Stimulated activated CD8-positive, alpha-beta memory T cell treated with anti-CD3 and anti-CD28 coated beads, Interleukin-4, amount 100 ng/mL, for 1 hour (primary cell): ENCODE measurements at places on chromosomes 13 and 19.

DNA sequence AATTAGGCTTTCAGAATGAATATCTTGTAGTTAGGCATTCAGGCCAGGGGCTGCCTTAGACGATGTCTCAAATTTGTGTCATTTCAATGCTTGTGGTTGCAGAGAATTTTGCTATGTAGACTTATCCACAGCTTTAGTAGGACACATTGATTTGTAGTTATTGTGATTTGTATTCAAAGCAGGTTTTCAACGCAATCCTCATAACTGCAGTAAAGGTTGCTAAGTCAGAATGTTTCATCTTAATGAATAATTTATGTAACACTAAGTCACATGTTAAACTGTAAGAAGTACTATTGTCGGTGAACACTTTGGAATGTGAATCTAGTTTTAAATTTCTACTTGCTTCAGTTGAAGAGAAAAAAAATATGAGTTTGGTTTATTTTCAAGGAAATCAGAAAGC lies 1117.2 kb upstream of the SPRY2 start:
- no peak for DNase-seq

DNA sequence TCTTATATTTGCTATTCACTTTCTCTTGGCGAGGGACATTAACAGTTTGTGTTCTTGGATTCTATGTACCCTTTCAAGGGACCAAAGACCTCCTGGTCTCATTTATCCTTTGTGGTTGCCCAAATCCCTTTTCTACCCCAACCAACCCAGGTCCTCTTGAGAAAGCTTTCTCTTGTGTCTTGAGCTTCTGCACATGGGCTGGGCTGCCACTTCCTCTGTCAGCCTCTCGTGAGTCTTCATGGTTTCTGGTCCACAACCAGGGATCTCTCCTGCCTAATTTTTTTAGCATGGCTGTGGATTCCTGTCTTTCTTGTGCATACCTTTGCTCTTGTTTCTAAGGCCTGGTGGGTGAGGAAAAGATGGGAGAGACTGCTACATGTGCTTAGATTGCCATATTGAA lies 14.9 kb downstream of the TIMM13 start:
- DNase-seq = no peak

- no peak for DNase-seq
Observed at GRCh38 chr19:51724543-51724942, 752 bp upstream of the HAS1 start.

GRCh38 chr13:22189176-22190048 lies 518.5 kb downstream of the FGF9 start:
- no peak for DNase-seq

DNA sequence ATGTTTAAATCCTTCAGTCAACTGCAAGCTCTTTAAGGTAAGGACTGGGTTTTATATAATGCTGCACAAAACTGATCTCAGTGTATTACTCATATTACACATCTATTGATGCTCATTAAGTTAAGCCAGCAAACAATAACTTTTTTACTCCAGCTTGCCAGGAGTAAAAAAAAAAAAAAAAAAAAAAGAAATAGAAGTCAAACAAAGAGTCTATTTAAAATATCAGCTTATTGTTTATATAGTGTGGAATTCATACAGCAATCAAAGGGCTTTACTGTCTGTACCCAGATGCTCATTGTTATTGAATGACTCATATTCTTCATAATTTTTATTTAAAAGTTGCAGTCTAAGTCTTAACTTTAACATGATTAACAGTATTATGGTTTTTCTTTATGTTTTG lies 21.8 kb upstream of the KBTBD7 start:
- DNase-seq = no peak

GRCh38 chr13:52165411-52165810 lies 6.0 kb upstream of the NEK3 start:
- no peak for DNase-seq

- DNase-seq = no peak
Observed at GRCh38 chr13:87680298-87680697, 9.1 kb downstream of the SLITRK5 start.

DNA sequence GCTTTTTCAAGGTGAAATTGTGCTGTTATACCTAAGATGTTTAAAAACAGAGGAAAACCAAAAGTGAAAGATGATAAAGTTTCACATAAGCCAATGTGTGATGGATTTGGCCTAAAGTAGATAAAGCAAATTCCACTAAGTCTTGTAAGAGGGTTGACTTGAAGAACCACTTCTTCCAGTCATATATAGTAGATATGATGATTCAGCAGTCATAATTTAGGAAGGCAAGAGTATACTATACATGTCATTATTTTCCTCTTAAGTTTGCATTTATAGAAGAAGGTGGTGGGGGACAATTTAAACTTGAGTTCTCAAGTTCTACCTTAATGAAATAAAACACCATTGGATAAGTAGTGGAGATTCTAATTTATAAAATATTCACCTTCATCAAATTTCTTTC lies 37.3 kb downstream of the PHF11 start:
- no peak for DNase-seq

DNA sequence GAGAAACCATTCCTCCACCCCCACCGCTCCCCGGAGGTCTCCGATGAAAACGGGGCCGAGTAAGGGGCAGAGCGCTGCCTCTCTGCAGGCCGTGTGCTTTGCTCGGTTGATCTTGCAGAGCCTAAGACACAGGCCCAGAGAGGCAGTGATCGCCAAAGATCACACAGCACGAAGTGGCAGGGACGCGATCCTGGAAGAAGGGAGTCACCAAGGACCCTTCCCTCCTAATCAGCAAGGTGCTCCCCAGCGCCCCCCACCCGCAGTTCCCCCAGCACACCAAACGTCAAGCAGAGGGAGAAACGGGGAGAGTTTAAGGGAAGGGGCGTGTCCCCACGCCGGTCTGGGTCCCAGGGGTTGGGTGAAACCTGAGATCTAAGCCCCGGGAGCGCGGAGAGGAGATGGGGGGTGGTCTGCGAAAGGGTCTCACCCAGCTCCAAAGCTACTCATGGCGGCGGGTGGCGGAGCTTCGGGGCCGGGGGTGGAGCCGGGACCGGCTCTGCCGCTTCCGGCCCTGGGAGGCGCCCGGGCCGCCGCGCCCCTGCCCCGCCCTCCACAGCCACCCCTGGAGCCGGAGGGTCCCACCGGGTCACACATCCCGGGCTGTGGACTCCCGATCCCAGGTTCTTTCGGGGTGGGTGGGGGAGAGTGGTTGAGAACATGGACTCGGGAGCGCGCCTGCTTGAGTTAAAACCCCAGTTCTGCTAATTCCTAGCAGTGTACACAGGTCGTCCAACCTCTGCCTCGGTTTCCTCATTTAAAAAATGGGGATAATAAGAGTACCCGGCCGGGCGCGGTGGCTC lies at the start of gene EML2:
TSS of gene EML2 (minus strand) at position 468 of the 800 bp plus-strand sequence. CDS start at position 447, 21 bp downstream.
- peak; percentile 36 for DNase-seq

GRCh38 chr13:109152311-109152820 lies 523.0 kb downstream of the MYO16 start:
- no peak for DNase-seq

- DNase-seq = no peak
Observed at GRCh38 chr13:80475718-80476117, 134.8 kb upstream of the SPRY2 start.

DNA sequence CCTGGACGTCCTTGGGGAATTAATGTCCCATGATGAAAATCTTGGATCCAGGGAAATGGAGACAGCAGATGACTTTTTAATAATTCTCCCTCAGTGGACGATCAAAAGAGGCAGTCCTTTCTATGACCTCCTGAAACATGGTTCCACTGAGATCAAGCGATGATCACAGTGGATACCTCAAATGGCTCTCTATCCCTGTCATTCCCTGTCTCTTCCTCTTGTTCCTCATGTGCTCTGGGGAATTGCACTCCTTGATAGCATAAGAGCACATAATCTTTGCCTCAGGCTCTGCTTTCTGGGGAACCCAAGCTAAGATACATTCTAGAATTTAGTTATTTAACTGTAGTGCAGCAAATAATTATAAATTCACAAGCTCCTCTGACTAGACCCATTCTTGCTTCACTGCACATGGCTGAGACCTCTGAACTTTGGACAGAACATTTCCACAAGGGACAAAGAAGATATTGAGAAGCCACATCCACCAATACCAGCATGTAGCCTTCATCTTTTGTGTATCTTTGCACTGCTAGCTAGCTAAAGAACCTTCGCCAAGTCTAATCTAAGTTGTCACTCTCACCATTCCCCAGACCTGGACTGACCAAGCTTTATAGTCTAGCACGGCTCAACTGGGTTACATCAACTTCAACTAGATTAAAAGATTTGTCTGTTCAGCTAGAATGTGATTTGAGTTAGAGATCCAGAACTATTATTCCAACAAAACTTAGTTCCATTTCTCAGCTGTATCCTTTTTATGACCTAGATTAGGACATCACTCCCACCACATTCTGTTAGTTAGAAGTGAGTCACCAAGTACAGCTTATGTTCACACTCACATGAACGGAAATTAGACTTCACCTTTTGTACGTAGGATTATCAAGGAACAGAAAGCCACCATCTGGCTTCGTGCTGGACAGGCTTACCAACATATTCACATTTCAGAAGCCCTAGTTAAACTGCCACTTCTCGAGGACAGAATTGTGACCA lies 142.7 kb downstream of the SUCLA2 start:
- DNase-seq = no peak

DNA sequence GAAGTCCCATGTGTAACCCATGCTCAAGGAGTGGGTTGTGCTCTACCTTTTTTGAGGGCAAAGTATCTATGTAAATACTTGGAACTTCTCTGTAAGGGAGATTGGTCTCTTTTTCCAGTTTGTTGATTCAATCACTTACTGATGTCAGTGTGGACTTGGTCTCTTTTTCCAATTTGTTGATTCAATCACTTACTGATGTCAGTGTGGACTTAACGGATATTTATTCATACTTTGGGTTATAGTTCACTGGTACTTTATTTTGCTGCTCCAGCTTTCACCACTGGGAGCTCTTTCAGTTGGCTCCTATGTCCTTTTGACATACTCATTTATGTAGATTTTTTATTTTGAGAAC lies 36.4 kb downstream of the COG3 start:
- DNase-seq = no peak

GRCh38 chr19:1407528-1408299 lies at the start of gene DAZAP1:
Gene DAZAP1 (plus strand): TSS chr19:1407586. CDS start chr19:1407774, 188 bp downstream.
- DNase-seq = no peak

GRCh38 chr19:49712397-49712859 lies 21.5 kb downstream of the CPT1C start:
- DNase-seq = no peak

DNA sequence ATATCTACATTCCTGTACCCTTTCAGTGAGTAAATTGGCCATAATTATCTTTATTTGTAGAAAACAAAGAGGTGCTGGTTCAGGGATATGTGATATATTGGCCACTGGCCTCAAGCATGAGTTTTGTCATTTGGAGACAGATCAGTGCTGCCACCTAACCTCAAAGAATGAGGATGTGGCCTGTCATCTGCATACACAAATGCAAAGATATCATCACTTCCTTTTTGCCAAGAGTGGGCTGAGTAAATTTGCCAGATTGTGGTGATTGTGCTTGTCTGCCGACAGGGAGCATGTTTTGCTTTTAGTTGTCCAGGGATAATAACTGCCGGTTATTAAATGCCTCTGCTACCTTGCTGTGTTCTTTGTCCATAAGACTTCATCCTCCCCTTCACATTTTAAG lies 44.2 kb downstream of the WASF3 start:
- DNase-seq = no peak

GRCh38 chr13:102903659-102904407 lies 58.0 kb downstream of the ERCC5 start:
- no peak for DNase-seq

DNA sequence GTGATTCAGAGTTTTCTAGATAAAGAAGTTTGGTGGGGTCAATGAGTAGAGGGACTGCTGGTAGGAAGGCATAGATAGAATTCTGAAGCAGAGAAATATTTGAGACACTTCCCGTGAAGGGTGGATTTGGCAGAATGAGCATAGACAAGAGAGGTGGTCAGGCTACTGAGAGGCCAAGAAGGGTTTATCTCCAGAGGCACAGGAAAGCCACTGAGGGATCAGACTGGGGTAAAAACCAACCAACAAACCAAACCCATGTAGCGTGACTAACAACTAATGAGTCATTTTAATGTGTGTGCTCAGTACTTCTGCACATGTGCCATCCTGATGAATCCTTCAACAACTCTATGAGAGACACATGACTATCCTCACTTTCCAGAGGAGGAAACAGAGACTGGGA lies 60.0 kb upstream of the SERP2 start:
- DNase-seq = no peak

- no peak for DNase-seq
Observed at GRCh38 chr13:43981091-43981490, 101.4 kb downstream of the LACC1 start.

GRCh38 chr19:47768604-47769003 lies 9.9 kb upstream of the SELENOW start:
- no peak for DNase-seq

DNA sequence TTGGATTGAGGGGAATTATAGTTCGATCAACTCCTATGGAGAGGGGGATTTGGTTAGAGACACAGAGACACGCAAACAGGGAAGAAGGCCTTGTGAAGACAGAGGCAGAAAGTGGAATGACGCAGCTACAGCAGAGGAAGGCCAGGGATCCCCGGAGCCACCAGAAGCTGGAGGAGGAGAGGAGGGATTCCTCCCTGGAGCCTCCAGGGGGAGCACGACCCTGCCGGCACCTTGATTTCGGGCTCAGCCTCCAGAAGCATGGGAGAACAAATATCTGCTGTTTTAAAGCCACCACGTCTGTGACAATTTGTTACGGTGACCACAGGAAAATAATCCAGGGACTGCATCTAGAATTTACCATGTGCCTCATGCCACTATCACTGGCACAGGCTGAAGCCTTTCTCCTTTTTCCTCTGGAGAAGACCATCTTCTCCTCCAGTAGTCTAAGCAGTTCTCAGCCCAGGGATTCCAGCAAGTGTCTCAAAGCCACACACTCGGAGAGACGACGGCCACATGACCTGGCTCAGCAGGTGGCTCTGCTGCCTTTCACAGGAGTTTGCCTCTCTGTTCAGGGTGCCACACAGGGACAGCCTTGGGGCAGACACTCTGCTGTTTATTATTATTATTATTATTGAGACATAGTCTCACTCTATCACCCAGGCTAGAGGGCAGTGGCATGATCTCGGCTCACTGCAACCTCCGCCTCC lies 39.9 kb upstream of the CCNE1 start:
- no peak for DNase-seq

DNA sequence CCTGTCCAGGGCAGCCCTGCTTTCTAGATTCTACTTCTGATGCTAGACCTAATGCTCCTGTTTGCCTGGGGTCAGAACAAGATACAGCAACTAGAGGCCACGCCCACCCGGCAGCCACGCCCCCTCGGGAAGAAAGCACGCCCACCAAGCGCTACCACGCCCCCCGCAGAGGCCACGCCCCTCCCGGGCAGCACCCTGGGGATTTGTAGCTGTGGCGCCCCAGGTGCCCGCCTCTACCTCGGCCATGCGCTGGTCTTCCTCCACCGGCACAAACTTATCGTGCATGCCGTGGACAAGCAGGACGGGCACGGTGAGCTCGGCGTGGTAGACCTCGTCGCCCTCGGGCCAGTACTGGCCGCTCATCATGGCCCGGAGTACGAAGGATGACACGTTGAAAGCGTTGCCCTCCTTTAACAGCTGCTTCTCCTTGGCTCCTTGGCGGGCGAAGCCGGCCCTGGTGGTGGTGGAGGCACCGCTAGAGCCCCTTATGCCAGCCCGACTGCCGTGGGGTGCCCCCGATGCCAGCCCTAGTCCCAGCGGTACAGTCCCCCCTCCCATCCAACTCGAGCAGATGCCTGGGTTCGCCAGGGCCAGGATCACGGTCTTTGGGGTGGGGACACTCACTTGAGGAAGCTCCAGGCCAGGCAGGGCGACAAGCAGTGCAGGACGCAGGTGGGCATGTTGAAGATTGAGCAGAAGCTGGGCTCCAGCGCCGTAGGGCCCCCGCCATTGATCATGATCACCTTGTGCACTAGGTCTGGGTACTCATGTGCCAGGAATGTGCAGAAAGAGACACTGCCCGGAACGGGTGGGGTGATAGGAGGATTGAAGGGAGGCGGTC lies 9.0 kb downstream of the ABHD8 start:
- DNase-seq = no peak

GRCh38 chr13:20988033-20988908 lies 73.1 kb downstream of the LATS2 start:
- DNase-seq = no peak
